ENCODE measurements at places on chromosomes 1 and 21.

- DNase-seq: no peak
Measured at GRCh38 chr1:164177118-164177517, 381.9 kb upstream of the PBX1 start.

GRCh38 chr1:231563247-231563646 lies 34.8 kb downstream of the TSNAX start:
- DNase-seq: no peak

DNA sequence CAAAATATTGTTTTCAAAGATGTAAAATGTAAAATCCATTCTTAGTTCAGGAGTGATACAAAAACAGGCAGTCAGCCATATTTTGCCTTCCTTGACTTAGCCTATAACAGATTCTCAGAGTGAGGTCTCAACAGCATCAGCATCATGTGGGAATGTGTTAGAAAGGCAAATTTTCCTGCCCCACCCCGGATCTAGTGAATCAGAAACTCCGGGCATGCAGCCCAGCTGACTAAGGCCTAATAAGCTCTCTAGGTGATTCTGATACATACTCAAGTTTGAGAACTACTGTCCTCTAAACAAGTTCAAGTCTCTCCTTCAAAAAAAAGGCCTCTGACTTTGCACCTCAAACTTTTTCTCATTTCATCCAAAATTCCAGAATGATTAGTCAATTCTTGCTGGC lies 46.9 kb upstream of the PRRC2C start:
- no peak for DNase-seq

GRCh38 chr1:11736746-11737639 lies 1.1 kb downstream of the AGTRAP start:
- peak; percentile 16 for DNase-seq

DNA sequence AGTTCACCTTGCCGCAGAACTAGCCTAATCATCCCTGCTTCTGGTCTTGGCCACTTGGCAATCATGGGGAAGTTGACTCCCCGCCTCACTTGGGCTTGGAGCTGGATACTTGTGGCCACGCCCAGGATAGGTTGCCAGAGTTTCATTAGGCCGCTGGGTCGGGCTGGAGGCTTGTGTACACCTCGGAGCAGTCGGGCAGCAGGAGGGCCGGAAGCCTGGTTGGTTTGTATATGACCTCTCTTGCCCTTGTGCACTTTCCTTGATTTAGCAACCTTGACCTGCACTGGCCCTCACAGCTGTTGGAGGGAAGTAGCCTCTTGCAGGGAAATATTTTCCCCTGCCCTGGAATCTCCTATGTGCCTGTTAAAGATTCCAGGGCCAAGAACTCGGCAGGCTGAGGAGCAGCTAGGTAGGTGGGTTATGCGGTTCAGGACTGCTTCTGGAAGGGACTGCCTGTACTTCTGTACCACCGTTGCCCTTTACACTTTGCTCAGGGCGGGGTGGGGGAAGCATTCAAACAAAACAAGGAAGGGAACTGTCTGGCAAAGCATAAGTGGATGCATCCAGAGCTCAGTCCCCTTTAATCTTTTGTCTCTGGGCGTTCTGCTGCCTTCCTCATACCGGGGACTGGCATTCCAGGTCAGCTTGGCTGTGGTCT lies 83.5 kb downstream of the UCK2 start:
- DNase-seq: no peak

- no peak for DNase-seq
Measured at GRCh38 chr1:69305621-69306020, 262.1 kb upstream of the LRRC7 start.

GRCh38 chr1:212367474-212368072 lies 47.1 kb downstream of the PACC1 start:
- DNase-seq: no peak

DNA sequence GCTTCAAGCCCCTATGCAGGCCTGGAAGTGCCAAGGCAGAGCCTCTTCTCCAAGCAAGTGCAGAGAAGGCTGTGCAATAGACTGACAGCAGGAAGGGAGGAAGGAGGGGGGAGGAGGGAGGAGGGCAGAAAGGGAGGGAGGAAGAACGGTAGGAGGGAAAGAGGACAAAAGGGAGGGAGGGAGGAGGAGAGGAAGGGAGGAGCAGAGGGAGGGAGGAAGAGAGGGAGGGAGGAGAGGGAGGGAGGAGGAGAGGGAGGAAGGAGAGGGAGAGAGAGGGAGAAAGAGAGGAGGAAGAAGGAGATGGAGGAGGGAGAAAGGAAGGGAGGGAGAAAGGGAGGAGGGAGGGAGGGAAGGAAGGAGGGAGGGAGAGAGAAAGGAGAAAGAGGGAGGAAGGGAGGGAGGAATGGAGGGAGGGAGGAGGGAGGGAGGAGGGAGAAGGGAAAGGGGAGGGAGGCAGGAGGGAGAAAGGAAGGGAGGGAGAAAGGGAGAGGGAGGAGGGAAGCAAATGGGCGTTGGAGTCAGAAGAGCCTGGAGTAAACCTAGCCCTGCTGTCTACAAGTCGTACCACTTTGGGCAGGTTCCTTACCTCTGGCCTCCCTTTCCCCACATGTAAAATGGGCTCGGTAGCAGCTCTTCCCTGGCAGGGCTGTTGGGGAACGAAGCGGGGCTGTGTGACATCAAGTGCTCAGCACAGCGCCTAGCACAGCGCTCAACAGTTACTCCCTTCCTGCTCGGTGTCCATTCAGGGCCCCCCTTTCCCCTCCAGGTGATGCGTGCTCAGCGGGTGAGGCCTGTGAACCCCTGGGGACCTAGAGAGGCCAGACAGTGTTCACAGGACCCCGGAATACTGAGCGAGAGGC lies 244.6 kb downstream of the NPHP4 start:
- peak; percentile 52 for DNase-seq

GRCh38 chr1:84077476-84078107 lies 66.5 kb upstream of the PRKACB start:
- DNase-seq: peak; percentile 88

DNA sequence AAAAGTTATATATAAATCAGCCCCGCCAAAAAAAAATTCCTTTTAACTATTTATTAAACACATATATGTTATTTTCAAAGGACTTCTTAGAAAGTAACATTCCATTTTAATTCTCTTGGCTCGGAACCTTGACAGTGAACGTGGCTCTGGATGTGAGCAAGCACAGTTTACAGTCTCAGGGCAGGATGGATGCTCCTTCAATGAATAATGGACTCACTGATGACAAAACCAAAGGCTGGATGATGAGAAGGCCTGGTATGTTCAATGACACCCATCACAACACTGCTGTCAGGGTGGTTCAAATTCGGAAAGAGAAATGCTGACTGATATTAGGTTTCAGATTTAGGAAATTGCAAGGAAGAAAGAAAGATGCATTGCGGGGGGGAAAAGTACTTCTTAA lies 148.8 kb downstream of the SIPA1L2 start:
- DNase-seq: no peak

- DNase-seq: no peak
Measured at GRCh38 chr1:40797668-40798010, 14.1 kb downstream of the KCNQ4 start.

DNA sequence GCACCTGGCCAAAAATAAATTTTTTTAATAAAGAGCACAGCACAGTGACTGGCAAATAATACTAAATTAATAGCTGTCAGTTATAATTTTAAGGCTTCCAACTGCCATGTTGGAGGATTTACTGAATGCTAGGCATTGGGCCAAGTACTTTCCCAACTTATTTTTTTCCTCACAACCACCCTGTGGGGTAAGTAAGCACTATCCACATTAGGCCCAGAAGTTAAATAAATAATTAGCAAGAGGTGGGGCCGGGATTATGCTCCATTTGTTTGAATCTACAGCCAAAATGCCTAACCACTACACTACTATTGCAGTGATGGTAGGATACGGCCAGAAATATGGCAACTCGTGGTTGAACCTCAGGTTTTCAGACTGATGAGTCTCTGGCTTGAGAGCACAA lies 4.6 kb upstream of the TRNAU1AP start:
- DNase-seq: no peak

GRCh38 chr1:166485620-166486019 lies 318.8 kb upstream of the FAM78B start:
- no peak for DNase-seq

GRCh38 chr1:29292344-29292743 lies 56.0 kb downstream of the PTPRU start:
- no peak for DNase-seq

GRCh38 chr1:204192589-204193352 lies 3.5 kb downstream of the KISS1 start:
- no peak for DNase-seq

GRCh38 chr1:63892632-63893395 lies 119.0 kb downstream of the ROR1 start:
- DNase-seq: no peak

GRCh38 chr1:192506741-192507155 lies 68.8 kb upstream of the RGS1 start:
- DNase-seq: no peak

- no peak for DNase-seq
Measured at GRCh38 chr1:43275826-43276620, 6.2 kb downstream of the TMEM125 start.

DNA sequence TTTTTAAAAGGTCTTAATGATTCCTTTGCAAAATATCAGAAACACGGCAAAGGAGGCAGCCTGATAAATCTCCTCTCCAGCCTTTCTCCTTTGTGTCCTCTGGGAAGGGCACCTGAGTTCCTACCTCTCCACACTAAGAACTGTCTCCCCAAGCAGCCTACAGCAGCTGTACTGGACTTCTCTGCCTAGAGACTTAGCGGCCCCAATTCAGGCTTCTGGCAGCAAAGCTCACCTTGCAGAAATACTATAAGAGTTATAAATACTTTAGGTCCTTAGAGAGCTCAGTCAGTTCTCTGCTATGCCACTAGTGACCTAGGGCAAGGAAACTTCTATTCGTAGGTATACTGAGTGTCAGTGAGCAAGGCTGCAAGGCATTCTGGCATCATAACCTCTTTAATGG lies 33.9 kb downstream of the LRRC52 start:
- no peak for DNase-seq

DNA sequence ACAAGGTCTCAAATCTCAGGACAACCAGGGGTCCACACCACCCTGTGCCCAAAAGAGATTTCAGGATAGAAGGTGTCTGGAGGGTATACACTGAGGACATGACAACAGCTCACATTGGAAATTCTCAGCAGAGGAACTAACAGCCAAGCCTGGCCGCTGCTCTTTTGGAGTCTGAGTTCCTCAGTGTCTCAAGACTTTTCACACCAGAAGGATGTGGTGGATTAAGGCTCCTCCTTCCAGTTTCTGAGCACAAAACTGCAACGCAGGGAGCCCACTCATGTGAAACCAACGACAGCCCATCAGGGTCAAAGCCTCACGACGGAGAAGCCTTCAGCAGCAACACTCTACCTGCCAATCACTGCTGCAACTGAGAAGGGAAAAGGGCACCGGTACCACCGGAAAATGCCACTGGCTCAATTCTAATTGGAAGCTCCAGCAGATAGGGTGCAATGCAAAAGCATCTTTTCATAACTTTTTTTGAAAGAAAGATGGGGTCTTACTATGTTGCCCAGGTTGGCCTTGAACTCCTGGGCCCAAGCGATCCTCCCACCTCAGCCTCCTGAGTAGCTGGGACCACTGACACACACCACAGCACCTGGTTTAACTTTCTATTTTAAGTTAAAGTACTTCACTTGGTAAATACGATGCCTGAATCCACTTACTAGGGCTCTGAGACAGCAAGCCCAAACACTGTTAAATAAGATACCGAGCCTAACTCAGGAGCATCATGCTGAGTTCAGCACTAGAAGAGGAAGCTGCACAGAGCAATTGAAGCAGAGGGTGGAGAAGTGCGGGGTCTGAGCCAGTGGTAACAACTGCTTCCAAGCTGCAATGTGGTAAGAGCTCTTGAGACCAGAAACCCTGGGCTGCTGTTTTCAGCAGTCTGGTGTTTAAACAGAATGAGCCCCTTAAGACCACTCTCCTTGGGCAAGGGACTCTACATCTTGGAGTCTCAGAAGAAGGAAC lies 7.8 kb downstream of the CAPZB start:
- no peak for DNase-seq

GRCh38 chr1:150912623-150913022 lies 13.5 kb upstream of the SETDB1 start:
- no peak for DNase-seq

DNA sequence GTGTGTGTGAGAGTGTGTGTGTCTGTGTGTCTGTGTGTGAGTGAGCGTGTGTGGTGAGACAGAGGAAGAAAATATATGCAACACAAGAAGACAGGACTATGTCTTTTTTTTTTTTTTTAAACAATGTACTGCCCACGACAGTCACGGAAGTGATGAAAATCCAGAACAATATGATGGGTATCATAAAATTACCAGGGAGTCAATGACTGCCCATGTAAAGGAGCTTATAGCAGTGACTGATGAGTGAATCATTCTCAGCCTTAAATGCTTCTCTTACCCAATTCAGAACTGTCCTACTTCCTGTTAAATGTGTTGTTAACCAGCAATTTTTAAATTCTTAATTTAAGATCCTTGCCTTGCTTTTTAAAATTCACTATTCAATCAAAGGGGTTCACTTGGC lies 46.6 kb downstream of the RGS7 start:
- no peak for DNase-seq

- DNase-seq: peak; percentile 18
Measured at GRCh38 chr21:19507682-19508260, 1104.2 kb upstream of the TMPRSS15 start.

DNA sequence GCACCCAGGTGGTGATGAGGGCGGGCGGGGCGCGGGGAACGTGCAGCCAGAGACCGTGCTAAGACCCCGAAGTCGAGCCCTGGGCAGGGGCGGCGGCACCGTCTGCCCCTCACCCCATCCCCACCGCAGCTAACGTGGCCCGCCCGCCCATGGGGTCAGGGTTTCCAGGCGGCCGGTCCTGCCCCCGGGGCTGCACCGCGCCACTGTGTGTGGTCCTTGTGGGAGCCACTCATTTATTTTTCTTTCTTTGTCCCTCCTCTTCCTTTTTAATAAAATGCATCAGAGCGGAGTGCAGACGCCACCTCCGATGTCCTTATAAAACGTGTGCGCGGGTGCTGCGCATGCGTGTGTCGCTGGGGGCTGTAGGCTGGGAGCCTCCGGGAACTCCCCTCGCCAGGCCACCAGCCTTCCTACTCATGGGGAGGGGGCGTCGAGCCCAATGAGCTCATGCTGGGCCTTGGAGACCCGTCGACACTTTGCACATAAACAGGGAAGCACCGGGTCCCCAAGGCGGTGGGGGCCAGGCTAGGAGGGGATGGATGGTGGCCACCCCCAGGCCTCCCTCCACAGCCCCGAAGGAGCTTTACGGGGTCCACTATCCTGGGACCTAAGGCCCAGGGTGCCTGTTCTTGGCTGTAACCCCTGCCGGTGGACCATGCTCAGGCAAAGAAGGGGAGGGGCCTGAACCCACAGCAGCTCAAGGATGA lies 59.9 kb downstream of the WNT9A start:
- no peak for DNase-seq

DNA sequence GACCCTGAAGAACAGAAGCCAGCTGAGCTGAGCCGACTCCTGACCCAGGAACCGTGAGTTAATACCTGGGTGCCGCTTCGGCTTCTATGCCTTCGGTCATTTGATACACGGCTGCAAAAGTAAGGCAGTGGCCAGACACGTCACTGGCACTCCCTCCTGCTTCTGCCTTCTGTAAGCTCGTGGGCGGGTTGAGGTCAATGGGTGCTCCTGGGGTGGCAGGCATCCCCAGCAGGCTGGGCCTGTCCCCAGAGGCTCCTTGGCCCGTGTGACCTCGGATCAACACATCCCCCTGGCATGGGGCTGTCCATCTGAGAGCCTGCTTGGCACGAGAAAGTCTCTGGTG lies 35.7 kb upstream of the COL6A1 start:
- DNase-seq: no peak
